ENCODE measurements at places on chromosomes 3 and 15.

DNA sequence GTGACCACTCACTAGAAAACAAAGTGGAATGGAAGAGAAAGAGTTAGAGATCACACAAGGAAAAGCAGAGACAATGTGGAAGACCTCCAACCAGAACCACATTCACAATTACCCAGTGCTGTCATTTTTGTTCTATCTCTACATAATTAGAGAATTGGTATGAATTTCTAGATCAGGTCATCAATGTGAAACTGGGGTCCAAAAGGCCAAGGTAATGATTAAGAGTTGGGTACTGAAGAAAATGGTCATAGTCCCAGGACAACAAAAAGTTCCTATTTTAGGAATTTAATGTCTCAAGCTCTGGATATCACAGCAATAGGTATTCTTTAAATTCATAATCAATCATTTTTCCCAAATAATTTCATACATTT lies 84.7 kb upstream of the PPIB start:
- no peak for DNase-seq

- DNase-seq, result no peak
Observed at GRCh38 chr3:134872440-134873388, 77.7 kb downstream of the EPHB1 start.

- DNase-seq, result no peak
Observed at GRCh38 chr3:39128951-39129350, 21.5 kb downstream of the TTC21A start.

- no peak for DNase-seq
Observed at GRCh38 chr3:14377838-14378169, 24.6 kb upstream of the SLC6A6 start.

GRCh38 chr3:97968376-97968775 lies 3.9 kb downstream of the RIOX2 start:
- DNase-seq, result no peak
